ENCODE measurements at places on chromosomes 7 and 10.

DNA sequence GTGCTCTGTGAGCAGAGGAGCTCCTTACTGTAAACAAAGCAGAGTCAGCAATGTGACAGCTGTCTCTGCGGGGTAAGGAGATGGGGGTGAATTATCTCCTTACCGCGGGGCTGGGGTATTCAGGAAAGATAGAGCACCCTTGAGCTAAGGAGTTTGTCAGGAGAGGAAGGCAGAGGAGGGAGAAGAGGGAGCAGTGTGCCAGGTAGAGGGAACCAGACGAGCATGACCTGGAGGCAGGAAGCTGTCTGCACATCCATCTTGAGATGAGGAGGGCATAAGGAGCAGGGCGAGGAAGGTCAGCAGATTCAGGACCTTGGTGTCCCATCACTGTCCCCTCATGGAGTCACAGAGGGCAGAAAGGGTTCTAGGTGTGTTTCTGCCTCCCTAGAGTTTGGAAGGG lies 32.5 kb upstream of the GPR26 start:
- DNase-seq: no peak

DNA sequence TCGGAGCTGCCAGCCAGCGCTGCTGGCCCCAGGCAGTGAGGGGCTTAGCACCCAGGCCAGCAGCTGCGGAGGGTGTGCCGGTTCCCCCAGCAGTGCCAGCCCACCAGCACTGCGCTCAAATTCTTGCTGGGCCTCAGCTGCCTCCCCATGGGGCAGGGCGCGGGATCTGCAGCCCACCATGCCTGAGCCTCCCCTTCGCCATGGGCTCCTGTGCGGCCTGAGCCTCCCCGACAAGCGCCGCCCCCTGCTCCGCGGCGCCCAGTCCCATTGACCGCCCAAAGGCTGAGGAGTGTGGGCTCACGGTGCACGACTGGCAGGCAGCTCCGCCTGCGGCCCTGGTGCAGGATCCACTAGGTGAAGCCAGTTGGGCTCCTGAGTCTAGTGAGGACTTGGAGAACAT lies 525.0 kb downstream of the PTPRN2 start:
- no peak for DNase-seq

DNA sequence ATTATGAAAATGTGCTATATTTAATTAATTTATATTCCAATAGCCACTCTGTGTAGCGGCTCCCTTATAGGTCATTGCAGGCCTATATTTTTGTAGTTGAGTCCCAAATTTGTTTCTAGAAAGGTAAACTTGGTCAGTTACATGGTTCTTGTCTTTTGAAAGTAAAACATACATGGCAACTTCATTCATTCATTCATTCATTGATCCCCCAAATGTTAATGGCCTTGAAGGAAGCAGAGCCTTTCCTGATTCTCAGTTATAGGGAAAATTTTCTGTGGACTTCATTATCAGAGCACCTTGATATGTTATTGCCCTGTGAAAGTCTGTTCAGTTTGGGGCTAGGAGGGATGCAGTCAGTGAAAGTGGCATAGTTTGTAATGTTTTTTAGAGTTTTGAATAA lies 2.9 kb downstream of the BLVRA start:
- no peak for DNase-seq

DNA sequence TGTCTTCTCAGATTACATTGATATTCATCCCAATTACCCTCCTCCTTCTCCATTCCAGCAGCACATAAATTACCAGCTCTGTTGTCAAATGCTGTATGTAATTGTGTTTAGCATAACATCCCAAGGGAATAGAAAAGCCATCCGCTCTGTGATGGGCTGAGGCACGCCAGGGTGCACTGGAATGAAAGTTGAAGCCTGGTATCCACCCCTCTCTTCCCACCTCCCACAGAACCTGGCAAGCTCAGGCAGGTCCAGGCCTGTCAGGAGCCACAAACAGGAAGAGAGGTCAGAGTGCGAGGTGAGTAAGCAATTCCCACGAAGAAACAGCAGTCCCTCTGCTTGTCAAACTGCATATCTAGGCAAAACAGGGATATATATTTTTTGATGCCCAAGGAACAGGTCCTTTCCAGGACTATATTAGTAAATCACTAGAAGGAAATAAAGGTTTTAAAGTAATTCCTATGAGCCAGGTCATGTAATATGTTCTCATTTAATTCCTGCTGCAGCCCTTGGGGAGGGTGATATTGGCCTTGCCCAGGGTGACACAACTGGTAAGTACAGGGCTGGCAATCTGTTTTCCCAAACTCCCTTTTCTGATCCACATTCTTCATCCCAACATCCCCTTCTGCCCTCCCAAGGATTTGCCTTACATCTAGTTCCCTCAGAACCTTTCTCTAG lies 155.6 kb upstream of the GHITM start:
- DNase-seq: no peak

- DNase-seq: no peak
Measured at GRCh38 chr10:77680811-77681210, 43.2 kb upstream of the KCNMA1 start.

- no peak for DNase-seq
Measured at GRCh38 chr10:48215486-48216203, 58.9 kb downstream of the FRMPD2 start.

DNA sequence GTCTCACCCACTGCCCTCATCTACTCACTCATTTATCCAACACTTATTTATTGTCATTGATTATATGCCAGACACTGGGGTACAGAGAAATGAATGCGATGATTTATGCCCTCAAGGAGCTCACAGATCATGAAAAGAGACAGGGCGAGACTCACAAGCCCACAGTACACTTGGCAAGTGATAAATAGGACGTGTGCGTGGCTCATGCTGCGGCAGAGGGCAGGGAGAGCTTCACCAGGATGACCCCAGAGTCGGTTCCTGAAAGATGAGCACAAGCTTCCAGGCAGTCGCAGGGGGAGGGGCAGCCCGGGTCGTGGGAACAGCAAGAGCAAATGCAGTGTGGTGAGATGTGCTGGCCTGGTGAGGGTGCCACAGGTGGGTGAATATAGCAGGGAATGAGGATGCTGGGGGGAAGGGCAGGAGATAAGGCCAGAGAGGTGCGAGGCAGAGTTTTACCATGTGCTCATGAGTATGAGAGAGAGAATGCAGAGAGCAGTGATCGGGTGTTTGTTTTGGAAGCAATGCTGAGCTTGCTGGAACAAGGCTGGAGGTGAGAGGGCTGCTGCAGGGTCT lies 70.9 kb downstream of the ATXN7L1 start:
- no peak for DNase-seq

DNA sequence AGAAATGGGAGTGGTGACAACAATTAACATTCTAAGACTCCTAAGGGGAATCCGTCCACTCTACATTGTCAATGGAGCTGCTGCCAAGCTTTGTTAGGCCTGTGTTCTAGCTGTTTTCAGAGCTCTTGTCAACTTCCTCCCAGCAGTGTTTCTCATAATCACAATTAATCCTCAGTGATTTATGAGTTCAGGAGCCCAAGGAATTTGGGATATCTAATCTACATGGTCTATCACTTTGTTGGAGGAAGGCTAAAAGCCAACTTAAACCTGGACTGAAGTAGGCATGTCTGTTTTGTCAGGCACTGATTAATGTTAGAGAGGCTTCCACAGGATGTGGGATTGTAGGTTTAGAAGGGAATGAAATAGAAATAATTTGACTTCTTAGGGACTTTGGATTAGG lies 10.2 kb upstream of the OR2F2 start:
- no peak for DNase-seq

- no peak for DNase-seq
Measured at GRCh38 chr10:132138133-132138532, 48.6 kb upstream of the DPYSL4 start.
